ENCODE measurements at places on chromosomes 6 and 20. TPM values are rescaled to one million over a fixed set of nuclear protein-coding genes. Genes with fewer than 3 reads are reported as not detected.

ARMH2 gene
- not detected for total RNA-seq

- DNase-seq: no peak
Observed at GRCh38 chr6:114135363-114135971, 164.5 kb upstream of the HDAC2 start.

DNA sequence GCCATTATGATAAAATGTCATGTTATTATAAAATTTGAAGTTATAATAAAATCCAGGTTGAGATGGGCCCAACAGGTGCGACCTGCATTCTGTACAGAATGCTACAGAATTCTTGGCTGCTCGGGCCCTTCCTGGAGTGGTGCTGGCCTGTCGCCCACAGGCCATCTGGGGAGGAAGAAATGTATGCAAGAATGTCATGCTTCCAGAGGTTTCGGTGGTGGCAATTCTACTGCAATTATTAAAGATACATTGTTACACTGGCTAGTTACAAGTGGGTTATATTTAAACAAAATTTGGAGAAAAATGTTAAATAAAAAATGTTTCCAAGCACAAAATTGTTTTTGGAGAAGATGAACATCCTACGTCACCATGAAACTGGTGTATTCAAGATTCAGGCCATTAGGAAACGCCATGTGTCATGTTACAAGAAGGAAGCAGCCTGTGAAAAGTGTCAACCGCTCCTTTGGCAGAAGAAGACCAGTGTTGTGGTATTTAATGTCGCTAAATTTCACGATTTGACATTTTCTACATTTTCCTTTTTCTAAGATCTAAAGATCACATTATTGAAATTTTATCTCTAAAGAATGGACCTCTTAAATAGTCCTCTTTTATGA lies 7.1 kb downstream of the RAMACL start:
- DNase-seq: no peak

- DNase-seq: no peak
Observed at GRCh38 chr6:134535831-134536230, 217.9 kb upstream of the SGK1 start.

DNA sequence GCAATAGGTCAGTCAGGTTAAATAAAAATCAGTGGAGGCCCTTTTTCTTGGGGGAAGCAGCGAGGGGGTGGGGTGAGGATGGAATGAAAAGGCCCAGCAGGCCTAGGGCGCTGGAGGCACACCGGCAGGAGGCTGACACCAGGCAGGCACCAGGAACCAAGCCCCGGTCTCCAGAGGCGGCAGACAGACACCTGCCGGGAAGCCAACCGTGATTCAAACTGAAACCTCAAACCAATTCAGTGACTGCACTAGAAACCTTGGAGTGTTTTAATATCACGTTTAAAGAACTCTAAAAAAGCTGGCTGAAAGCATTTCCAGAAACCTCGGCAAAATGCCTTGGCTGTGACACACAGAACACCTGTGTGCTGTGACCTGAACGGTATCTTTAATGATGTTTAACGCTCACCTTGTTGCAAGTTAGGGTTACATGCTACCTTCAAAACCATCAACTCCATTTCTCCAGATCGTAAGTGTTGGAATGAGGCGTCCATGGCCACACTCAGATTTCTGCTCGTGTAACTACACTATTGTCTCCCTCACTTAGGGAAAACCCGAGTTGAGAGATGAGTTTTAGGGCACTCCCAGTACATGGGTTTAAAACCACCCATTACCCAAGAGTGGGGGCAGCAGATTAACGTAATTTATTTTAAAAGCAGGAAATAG lies 27.2 kb downstream of the DIDO1 start:
- DNase-seq: no peak

GRCh38 chr6:118537574-118537973 lies 10.5 kb upstream of the PLN start:
- DNase-seq: no peak

DNA sequence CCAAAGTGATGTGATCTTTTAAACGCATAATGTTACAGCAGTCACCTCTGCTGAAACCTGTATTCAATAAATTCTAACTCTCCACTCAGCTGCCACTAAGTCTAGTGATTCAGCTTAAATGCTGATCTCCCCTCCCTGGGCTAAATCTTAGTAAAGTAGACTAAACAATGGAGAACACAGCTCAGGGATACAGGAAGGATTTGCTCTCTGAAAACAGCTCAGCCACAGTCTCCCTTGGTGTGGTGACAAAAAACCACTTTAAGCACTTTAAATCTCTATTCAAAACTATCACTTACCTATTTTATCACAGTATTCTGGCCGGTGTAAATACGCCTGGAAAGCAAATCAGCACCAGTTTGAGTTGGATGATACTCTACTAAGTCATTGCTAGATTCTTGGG lies 130.6 kb downstream of the RFX6 start:
- DNase-seq: no peak

DNA sequence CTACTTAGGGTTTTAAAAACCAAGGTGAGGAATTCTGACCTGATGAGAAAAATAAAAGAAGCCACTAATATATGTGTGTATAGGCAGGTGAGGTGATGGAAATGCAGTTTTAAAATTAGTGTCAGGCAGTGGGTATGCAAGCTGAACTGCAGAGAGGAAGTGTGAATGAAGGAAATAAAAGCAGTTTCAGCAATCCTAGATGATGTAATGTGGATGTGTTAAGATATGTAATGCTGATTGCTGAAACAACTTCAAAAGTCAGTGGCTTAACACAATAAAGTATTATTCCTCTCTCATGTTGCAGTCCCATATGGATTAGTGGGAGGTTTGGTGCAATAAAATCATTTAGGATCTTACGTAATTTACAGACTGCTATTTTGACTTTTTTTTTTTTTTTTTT lies 119.9 kb upstream of the ASCC3 start:
- no peak for DNase-seq

HLA-DMA gene
- total RNA-seq: 1.2 TPM

DNA sequence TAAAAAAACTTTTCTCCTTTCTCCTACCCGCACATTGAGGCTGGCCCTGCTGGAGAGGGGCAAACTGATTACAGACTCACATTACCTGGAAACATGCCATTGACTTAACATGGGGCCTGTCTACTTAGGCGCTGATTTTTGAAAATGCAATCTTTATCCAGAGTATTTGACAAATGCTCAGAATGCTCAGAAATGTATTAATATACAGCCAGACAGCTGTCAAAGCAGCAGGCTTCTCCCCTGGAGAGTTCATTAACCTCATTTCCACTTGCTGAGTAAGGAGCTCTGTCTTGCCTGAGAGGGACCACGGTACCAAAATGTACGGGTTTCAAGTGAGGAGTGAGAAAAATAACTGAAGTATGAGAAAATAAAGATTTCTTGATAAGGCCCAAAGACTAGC lies 95.7 kb downstream of the PAX1 start:
- DNase-seq: no peak

DNA sequence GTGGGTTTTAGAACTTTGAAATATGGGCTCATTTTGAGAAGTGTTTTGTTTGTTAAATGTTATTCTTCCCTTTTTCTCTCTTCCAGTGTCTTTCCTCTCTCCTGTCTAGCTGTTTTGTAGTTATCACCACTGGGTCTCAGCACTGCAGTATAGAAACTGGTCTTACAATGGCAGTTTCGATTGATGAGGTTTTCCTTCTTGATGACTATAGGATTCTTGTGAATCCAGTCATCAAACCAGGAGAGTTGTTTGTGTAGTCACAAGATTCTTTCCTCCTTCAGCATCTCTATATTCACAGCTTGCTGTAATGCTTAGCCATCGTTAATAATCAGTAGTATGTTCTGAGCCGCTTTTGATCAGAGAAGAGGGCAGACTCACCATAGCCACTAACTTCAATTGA lies 172.3 kb downstream of the OGFRL1 start:
- no peak for DNase-seq

SRMS gene
- total RNA-seq: not detected

HSD17B8 gene
- 10.3 TPM for total RNA-seq

PLCB1 gene
- 66.0 TPM for total RNA-seq

- DNase-seq: no peak
Observed at GRCh38 chr6:25035512-25036435, 100.0 kb upstream of the RIPOR2 start.

FAM83C gene
- total RNA-seq: not detected

GRCh38 chr6:35370785-35371493 lies 28.6 kb downstream of the PPARD start:
- DNase-seq: no peak

DNA sequence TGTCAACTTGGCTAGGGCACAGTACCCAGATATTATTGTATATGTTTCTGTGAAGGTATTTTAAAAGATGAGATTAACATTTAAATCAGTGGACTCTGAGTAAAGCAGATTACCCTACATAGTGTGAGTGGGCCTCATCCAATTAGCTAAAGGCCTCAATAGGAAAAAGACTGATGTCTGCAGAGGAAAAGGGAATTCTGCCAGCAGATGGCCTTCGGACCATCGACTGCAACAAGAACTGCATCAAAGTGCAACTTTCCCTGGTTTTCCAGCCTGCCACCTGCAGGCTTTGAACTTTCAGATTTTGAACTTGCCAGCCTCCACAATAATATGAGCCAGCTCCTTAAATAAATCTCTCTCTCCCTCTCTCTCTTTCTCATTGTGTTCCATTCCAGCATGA lies 80.5 kb downstream of the IMPG1 start:
- DNase-seq: no peak

DNA sequence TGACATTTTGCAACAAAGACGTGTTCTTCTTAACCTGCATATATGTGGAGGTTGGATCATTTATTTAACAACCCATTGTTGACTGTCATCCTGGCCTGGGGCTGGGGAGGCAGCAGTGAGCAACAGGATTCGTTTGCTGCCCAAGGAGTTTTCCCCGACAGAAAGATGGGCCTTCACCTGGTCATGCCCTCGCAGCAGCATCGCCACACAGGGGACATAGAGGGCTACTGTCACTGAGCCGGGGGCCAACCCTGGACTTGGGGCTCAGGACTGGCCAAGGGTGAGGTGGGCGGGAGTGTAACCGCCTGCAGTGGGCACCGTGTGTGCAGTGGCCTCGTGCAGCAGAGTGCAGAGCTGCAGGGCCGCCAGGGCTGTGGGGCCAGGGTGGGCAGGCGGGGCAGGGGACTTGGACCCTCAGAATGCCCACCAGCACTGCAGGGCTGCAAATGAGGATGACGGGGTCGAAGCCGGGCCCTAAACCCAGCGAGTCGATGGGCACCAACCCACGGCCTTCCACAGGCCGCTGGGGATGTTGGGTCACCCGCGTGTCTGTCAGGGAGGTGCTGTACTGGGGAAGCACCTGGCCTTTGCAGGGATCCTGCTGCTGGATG lies 11.8 kb downstream of the DUSP22 start:
- DNase-seq: no peak

DNA sequence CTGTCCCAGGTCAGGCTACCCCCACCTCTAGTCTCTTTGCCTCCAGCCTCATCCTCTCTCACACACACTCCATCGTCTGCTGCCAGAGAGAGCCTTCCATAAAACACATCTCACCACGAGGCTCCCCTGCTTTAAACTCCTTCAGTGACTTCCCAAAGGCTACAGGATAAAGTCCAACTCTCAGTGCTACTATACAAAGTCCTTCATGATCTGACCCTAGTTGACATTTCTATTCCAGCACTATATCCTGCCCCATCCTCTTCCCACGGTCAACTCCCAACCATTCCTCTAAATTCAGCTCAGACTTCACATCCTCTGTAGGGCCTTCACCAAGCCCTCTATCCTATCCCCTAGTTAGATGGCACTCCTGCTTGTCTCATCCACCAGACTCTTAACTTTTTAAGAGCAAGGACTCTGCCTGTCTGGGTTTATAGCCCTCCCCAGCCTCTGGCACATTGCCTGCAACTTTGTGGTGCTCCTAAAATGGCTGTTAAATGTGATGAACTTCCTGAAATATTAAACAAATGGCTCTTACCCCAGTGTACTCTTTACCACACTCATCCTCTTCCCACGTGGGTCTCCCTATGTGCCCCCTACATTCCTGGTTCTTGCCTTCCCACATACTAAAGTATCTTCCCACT lies 36.1 kb downstream of the KIF16B start:
- no peak for DNase-seq

TMEM74B gene
- 2.2 TPM for total RNA-seq

All from NCI-H460 (cell line).